Right ventricle myocardium superior (tissue), 1 donor: ENCODE measurements at places on chromosomes 7 and 10. TPM values are rescaled to one million over a fixed set of nuclear protein-coding genes. Genes with fewer than 3 reads are reported as not detected.

DNA sequence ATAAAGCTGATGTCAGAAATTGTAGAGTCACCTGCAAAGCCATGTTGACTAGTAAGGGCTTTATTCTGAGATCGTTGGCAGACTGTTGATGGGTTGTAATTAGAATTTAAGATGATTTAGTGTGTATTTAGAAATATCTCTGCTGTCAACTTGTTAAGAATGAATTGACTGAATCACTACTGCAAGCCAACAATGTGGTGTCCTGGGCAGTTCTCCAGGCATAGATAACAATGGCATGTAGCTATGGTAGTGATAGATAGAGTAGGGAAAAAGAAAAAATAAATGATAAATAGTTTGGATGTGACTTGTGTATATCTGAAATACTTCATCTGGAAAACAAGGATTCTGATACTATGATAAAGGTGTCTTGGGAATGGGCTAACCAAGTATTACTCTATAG, 640.2 kb downstream of the ARL4A start:
- DNase-seq: no peak

DNA sequence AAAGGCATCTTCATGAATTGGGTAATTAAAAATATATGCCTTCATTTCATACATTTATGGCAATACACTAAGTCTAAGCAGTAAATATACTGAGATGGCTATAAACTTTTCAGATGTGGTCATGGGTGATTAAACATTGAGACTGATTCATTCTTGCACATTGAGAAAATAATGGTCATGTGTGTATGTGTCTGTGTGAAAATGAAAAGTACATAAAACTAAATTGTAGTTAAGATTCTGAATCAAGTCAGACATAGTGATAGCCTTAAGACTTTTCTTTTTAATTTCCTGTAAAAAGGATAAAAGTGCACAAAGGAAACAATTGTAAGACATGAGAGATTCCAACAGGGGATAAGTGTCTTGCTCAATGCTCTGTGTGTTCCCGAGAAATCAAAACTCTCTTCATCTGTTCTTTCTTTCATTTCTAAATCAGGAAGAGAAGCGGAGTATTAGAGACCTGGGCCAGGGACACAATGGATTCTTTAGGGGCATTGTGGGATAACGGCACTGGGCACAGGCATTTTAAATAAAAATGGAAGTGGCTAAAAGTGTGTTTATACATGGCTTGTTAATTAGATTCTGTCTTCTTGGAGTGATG, 69.8 kb upstream of the AGR3 start:
- DNase-seq: no peak

GRCh38 chr7:157440346-157441022, 103.7 kb downstream of the DNAJB6 start:
- no peak for DNase-seq

Gene CRHR2
- 0.24 TPM for total RNA-seq

Gene UCN3
- total RNA-seq: not detected

GRCh38 chr7:22460363-22460988, 39.5 kb downstream of the STEAP1B start:
- no peak for DNase-seq

Gene FBXO24
- 0.35 TPM for total RNA-seq

GRCh38 chr10:123500110-123500509, 166.0 kb upstream of the GPR26 start:
- no peak for DNase-seq

Gene DUSP5
- total RNA-seq: 6.8 TPM

GRCh38 chr7:148972375-148972774, 55.9 kb downstream of the PDIA4 start:
- no peak for DNase-seq

GRCh38 chr7:148722340-148723165, 23.9 kb downstream of the CUL1 start:
- DNase-seq: no peak

GRCh38 chr10:69919250-69919649, 117.5 kb downstream of the COL13A1 start:
- DNase-seq: no peak

Gene TRPV6
- not detected for total RNA-seq

GRCh38 chr7:51158742-51159445, 157.7 kb downstream of the COBL start:
- DNase-seq: no peak

DNA sequence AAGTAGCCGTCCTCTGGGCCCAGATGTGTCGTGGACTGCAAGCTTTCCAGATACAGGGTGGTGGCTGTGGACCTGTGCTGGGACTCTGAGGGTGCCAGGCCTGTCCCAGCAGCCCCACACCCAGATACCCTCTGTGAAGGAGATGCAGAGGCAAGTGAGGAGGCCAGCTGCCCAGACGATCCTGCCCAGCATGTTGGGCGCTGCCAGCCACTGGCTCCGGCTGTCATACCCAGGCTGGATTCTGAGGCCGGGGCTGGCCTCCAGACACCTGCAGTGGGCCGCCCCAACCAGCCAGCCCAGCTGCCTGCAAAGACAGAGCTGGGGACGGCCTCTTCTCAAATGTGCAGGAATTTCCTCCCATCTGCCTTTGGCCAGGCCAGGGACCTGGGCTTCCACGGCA, 39.1 kb upstream of the EBF3 start:
- no peak for DNase-seq

Gene FAM20C
- total RNA-seq: 23.4 TPM

- no peak for DNase-seq
These were observed 34.6 kb downstream of the OAT start for GRCh38 chr10:124384172-124384571.

GRCh38 chr10:131193923-131194322, 117.6 kb downstream of the TCERG1L start:
- no peak for DNase-seq

GRCh38 chr10:131891196-131891928, 9.4 kb upstream of the PPP2R2D start:
- peak; percentile 31 for DNase-seq

DNA sequence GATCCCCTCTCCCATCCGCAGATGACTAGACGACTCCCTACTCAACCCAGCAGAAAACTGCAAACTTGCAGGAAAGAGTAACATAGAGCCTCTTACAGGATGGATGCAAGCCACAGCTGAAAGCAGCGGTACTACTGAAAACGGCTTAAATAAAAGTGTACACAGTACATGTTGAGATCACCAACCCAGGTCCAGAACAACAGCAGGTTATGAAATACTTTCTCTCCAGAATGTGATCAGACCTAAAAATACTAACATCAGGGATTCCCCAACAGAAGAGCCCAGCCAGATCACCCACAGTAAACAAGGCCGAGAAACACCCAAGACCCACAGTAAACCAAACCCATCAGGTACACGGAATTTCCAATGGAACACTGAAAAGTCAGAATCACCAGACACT, 13.2 kb downstream of the ATE1 start:
- no peak for DNase-seq

Gene PRSS37
- not detected for total RNA-seq

Gene BRAT1
- total RNA-seq: 14.7 TPM

DNA sequence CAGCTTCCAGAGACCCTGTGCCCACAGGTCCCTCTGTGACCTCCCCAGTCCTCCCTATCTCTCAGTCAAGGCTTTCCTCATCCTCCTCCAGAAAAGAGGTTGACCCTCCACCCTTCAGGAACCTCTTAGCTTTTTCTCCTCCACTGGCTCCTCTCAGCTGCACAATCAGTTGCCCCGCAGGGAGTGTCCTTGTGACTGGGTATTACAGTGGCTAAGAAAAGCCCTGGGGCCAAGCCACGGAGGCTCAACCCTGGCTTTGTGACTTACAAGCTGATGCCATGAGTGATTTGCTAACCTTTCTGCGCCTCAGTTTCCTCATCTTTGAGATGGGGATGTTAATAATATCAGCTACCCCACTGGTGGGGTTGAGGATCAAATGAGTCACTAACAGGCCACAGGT, 66.4 kb upstream of the ZMIZ1 start:
- DNase-seq: no peak

DNA sequence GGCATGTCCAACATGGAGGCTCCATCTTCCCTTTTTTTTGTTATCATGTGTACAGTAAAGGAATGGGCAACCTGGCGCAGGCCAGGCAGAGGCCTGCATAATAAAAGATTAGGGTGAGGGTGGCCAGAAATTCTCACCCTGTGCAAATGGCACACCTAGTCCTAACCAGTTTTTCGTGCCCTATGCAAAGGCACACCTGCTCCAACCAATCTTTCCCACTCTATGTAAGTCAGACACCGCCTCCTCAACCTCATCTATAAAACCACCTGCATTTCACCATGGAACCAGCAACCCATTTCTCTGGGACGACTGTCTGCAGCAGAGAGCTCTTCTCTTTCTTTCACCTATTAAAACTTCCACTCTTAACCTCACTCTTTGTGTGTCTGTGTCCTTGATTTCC, 16.1 kb downstream of the TBATA start:
- DNase-seq: no peak

- no peak for DNase-seq
These were observed 21.6 kb downstream of the DKK1 start for GRCh38 chr10:52335665-52336064.

DNA sequence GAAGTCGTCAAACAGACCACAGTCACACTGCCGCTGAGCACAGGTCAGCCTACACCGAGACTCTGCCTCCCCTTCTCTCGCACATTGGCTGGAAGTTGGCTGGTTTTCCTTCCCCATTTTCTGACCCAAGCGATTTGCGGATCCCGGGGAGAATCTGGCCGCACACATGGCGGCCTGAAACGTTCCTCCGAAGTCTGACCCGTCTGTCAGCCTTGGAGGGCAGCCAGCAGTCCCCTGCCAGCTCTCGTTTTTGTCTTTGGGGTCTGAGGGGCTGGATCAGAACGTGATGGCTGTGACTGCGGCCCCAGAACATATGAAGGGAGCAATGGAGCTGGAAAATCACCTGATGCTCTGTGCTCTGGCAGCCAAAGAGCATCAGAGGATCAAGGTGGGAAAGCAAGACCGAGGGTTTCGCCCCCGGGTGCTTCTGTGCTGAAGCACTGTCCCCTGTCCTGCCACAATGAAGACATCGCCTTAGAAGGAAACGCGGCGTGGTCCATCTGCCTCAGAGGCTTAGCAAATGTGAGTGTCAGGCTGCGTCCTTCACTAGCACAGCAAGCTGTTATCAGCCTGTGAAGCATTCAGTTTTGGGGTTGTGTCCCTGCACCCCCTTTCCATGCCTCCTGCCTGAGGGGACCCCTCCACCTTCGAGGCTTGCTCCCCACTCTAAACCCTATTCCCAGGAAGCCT, 119.3 kb upstream of the SHH start:
- DNase-seq: no peak

- no peak for DNase-seq
These were observed 7.5 kb upstream of the JAKMIP3 start for GRCh38 chr10:132058111-132058745.
